ENCODE measurements at places on chromosomes 13 and 19.

- no peak for DNase-seq
Observed at GRCh38 chr13:27097691-27098090, 73.9 kb downstream of the USP12 start.

- DNase-seq = no peak
Observed at GRCh38 chr19:4210166-4210731, 19.1 kb upstream of the EBI3 start.

DNA sequence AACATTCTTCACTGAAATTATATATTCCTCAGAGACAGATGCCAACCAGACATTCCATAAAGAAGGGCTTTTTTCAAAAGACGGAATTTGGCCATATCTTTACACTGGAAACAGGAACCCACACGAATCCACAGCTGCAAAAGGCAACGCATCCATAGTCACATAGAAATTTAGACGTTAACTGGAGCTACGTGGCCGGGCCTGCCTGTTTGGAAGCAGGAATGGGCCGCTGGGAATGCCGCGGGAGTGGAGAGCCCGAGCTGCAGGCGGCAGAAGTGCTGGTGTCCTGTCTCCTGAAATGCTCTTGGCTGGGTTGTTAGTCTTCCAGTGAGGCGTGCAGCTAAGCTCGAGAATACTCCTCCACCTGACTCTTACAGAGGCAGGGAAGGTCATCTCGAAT lies 122.2 kb downstream of the KL start:
- DNase-seq = no peak

DNA sequence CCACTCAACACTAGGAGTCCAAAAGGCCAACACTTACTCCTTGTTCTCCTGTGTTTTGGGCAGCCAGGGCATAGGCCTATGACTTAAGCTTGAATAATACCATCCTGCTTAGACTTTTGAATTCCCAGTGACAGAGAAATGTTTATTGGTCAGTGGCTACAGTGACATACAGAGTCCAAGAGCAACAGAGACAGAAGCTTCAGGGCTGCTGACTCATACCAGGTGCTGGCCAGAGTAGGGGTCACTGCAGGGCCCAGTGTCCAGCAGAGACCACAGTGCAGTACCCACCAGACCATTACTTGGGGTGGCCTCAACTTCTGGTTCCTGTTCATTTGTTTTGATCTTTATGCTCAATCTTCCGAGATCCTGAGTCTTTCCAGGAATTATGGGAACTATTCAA lies 6.0 kb upstream of the FREM2 start:
- no peak for DNase-seq

- no peak for DNase-seq
Observed at GRCh38 chr19:55626350-55626749, 2.0 kb upstream of the ZNF784 start.

DNA sequence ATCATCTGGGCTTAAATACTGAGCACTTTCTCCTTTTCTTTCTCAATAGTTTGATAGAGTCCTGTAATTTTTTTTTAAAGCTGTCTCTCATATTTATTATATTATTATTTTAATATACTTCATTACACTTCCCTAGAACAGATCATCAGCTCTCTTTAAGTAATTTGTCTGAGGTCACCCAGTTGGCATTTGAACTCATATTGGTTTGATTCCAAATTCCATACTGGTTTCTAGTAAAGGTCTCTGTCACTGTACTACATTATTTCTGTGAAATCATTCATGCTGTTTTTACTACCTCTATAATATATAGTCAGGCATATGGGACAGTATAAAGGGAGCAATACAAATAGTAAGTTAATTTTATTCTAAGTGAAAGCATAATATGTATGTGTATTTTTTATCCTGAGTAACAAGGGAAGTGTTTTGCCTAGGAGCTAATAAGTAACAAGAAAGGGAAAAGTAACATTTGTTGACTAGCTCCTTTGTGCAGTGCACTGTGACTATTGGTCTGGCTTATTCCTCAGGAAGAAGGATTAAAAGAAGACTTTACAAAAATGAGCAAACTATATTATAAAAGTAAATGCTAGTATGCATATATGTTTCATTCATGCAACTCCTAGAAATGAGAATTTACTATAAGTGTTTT lies 14.3 kb downstream of the LPAR6 start:
- no peak for DNase-seq

- DNase-seq = no peak
Observed at GRCh38 chr13:43058318-43058674, 34.9 kb downstream of the DNAJC15 start.

DNA sequence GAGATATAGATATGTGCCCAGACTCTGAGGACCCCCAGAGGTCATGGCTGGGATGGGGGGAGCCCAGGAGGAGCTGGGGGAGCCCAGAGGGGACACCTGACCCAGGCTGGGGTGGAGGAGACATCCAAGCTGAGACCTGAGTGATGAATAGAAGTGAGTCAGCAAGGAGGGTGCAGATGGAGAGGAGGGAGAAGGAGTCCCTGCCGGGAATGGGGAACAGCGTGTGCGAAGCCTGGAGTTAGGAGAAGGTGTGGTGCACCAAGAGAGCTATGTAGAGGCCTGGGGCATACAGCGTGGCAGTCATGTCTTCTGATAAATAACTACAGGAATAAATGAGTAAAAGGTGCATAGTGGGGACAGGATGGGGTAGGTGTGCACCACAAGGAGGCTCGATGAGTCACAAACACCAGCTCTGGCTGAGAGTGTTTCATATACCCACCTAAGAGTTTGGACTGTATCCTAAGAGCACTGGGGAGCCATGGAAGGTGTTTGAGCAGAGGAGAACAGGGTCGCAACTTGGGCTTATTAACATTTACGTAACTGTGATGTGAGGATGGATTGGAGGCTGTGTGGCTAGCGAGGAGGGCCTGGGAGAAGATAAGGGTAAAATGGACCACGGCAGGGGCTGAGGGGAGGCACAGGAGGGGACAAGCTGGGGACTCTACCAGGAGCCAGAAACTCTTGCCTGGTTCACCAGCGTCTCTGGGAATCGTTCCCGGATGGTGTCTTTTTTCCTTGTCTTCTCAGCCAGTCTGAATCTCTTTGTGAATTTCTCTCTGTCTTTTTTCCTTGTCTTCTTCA lies 1.4 kb downstream of the CEACAM18 start:
- DNase-seq = no peak

- no peak for DNase-seq
Observed at GRCh38 chr13:40980461-40980860, 38.7 kb downstream of the ELF1 start.

- DNase-seq = no peak
Observed at GRCh38 chr13:57636816-57637215, 5.3 kb downstream of the PCDH17 start.

DNA sequence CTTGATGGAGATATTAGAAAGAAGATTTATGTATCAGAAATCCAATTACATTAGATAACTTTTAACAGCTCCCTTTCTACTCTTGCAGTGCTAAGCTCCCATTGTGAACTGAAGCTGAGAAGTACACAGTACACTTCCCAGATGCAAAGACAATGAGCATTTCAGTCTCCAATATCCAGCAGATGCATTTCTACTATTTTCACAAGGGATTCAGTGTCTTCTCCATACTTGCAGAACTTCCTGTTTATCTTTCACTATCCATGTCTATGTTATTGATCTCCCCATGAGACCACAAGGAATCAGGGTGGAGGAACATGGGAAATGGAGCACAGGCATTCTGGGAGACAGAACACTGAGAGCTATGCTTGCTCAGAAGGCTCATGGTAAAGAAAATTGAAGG lies 207.5 kb downstream of the ENOX1 start:
- DNase-seq = no peak

Data from cortex of kidney (tissue), 1 donor.